SK-N-SH (cell line): ENCODE measurements at places on chromosomes 7 and 10.
A peak's percentile ranks its signal among the peaks of the same experiment; 100 is the strongest.

- DNase-seq, result no peak
Measured at GRCh38 chr10:133388973-133389818, 4.8 kb upstream of the MTG1 start.

GRCh38 chr10:931326-932318, at the start of gene LARP4B:
TSS of gene LARP4B (minus strand) at chr10:931705. CDS start at chr10:885721, 45,984 bp downstream.
- peak; percentile 99 for DNase-seq

DNA sequence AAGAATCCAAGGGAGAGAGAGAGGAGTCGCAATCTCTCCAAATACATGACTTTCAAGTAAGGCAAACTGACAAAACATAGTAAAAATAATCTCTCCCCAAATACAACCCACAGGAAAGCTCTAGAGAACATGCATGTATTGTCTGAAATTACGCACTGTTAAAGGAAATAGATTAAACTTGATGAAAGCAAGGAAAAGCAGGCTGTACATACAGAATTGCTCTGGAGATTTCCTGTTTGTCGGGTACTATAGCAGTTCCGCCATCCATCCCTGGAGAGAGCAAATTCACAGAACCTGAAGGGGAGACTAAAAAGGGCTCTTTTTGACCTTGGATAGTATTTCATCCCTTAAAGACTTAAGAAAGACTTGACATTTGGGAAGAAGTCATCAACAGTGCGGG, 170.2 kb upstream of the BET1 start:
- no peak for DNase-seq

- DNase-seq, result no peak
Measured at GRCh38 chr10:105545101-105545500, 904.0 kb downstream of the SORCS3 start.

GRCh38 chr7:11753433-11753832, 78.6 kb downstream of the THSD7A start:
- no peak for DNase-seq

GRCh38 chr10:119288574-119289001, 81.2 kb downstream of the GRK5 start:
- DNase-seq, result no peak

- no peak for DNase-seq
Measured at GRCh38 chr7:122767339-122767738, 64.6 kb upstream of the RNF148 start.
